ENCODE measurements at places on chromosomes 16 and 17.

DNA sequence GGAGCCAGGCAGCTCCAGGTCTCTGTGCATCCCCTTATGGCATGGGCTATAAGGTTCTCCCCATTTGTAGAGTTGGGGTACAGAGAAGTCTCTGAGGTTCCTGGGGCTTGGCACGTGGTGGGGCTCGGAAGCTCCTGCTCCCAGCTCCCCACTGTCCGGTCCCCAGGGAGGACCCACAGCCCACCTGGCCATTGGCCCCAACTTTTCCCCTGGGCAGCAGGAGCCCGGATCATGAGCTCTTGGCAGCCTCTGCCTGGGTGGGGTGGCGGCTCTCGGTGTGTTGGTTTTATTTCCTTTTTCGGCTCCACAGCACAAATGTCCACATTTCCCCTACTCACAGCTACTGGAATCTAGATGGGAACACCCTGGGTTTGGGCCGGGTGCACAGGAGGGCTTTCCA is 30.5 kb downstream of the GSE1 start:
- DNase-seq = no peak

GRCh38 chr16:25035494-25036405 is 20.6 kb upstream of the ARHGAP17 start:
- DNase-seq = no peak

- DNase-seq = no peak
Measured at GRCh38 chr16:28040039-28040438, 23.5 kb downstream of the GSG1L start.

DNA sequence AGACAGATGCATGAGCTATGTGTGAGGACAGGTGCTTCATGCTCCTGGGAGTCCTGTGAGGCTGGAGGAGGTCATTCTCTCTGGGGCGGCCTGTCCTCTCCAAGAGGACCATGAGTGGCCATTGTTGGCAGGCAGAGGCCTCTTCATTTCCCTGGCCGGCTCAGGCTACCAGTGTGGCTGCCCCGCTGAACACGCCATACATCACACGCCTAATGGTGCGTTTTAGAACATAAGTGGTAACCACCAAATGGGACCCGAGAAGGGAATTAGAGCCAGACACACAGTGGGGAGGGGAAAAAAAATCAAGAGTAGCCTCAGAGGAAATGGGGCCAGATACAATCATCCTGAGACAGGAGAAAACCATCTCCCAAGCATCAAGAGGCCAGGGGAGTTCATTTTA is 140.0 kb downstream of the SPACA3 start:
- DNase-seq = no peak

DNA sequence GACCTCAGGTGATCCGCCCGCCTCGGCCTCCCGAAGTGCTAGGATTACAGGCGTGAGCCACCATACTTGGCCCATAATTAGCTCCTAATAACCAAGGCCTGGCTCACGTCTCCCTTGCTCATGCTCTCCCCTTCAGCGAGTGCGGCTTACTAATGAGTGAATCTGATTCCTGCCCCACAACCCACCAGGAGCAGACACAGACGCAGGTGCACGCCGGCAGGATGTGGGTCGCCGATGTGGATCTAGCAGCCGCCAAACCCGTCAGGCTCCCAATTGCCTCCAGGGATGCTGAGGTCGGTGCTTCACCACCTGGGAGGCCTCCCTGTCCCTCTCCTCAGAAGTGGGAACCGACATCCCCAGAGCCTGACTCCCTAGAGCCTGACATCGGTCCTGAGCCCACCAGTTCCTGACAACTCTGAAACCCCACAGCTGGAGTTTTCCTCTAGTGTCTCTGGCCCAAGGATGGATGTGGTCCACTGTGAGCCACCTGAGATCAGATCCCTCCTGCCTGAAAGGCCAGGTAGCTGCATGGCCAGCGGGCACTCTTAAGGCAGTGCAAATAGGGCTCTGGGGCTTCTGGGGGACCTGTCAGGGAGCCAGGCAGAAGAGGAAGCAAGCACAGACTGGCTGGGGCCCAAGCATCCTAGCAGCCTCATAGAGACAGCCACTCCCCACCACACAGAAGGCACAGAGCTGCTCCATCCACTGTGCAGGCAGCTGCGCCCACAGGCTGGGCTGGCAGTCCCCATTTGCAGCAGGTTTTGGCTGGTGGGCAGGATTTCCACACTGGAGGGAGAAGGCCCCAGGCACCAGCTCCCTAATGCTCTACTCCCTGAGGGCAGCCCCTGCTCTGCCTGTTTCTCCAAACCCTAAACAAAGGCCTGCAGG is 10.8 kb downstream of the EXOC7 start:
- no peak for DNase-seq

GRCh38 chr17:40980596-40980995 is 3.5 kb downstream of the KRT40 start:
- no peak for DNase-seq

DNA sequence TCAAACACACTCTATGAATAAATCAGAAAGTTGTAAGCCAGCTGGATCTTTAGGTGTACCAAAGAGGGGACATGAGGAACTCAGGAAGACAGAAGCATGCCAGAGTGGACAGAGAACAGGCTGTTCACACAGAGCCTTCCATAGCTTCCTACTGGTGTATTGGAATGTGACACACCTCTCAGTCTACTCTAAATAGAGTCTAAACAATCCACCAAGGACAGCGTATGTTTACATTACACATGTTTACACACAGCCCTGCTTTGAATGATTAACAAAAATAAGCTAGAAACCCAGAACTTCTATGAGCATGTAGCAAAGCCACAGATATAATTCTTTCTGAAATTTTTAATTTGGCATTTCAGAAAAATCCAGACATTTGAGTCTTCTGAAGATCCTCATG is 1279.0 kb upstream of the CDH8 start:
- no peak for DNase-seq

- peak; percentile 92 for DNase-seq
Measured at GRCh38 chr17:7436556-7437368, 1.5 kb downstream of the TMEM102 start.

DNA sequence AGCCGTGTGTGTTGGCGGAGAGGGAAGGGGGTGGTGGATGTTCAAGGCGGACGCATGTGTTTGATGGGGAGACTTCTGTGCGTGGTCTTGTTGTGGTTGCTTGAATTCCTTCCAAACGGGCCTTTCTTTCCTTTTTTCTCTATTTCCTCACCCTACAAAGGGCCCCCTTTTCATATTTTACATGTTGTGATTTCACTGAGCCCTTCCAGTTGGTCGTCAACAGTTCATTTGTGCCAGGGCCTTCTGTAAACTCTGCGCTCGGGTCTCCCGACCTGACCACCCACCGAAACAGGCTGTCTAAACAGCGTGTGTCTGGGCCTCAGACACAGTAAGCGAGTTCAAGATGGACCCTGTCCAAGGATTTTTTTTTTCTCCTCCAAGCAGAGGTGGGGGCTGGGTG is 228.4 kb downstream of the IRF8 start:
- no peak for DNase-seq

GRCh38 chr17:29376667-29377270 is 13.4 kb upstream of the TAOK1 start:
- DNase-seq = no peak

GRCh38 chr16:26708428-26708827 is 358.3 kb upstream of the C16orf82 start:
- no peak for DNase-seq

Measured in activated naive CD8-positive, alpha-beta T cell treated with anti-CD3 and anti-CD28 coated beads for 36 hours (primary cell).